ENCODE measurements at places on chromosomes 1 and 21.

DNA sequence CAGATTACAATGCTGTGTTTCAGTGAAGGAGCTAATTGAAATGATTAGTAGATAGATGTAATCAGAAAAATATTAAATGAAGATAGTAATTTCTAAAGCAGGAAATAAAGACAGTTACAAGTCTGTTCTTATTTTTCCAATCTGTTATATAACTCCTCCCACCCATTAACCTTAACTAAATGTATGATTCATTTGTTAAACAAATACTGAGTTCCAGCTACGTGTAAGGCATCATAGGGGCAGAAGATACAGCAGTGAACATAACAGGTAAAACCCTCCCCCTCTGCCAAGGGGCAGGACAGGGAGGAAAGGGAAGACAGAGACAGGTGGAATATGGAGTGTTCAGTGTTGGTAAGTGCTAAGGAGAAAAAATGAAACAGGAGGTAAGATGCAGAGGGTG lies at the start of gene FAM177B:
Gene FAM177B, plus strand, starts transcription at position 231 of the 400 bp plus-strand sequence. CDS start 9,344 bp downstream, outside the sequence.
- H3K4me3 ChIP-seq = no peak within 1 kb of the TSS
- H3K4me1 ChIP-seq = peaks cover 31% of the 10 kb centered on the region
- no peak within 1 kb of the TSS for H3K27ac ChIP-seq
- DNase-seq = no peak
- H3K36me3 ChIP-seq = peaks cover 16% of the 10 kb centered on the region

GRCh38 chr1:221756830-221757551 lies 15.1 kb upstream of the DUSP10 start:
- H3K4me3 ChIP-seq = peak overlapping the region; percentile 26
- peaks cover 43% of the 10 kb centered on the region for H3K4me1 ChIP-seq
- no peaks in the 10 kb centered on the region for H3K27me3 ChIP-seq
- peaks cover 19% of the 10 kb centered on the region for H3K36me3 ChIP-seq
- peak overlapping the region; percentile 81 for H3K27ac ChIP-seq

DNA sequence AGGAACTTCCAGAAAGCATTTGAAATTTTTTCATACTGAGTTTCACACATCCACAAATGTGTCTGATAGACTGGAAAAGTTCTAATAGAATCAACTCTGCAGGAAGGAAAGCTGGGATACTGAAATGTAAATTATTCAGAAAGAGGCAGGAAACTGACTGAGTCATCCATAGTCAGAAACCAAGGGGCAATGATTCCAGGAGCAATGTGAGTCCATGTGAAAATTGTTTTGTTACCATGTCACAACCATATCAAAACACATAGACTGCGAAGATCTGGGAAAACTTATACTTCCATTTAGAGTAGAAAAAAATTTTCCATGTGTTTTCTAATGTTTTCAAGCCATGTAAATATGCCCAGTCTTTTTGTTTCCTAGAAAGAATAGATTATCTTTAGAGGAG lies 142.3 kb upstream of the TMPRSS15 start:
- no peak overlapping the region for H3K27ac ChIP-seq
- no peaks in the 10 kb centered on the region for H3K4me1 ChIP-seq
- no peaks in the 10 kb centered on the region for H3K27me3 ChIP-seq
- DNase-seq = no peak
- H3K4me3 ChIP-seq = no peak overlapping the region
- no peaks in the 10 kb centered on the region for H3K36me3 ChIP-seq

- no peak overlapping the region for H3K27ac ChIP-seq
- H3K27me3 ChIP-seq = no peaks in the 10 kb centered on the region
- H3K4me3 ChIP-seq = no peak overlapping the region
Measured at GRCh38 chr1:151184211-151184610, 5.8 kb downstream of the VPS72 start.

- H3K27ac ChIP-seq = peak overlapping the region; percentile 96
- H3K4me1 ChIP-seq = peaks cover 25% of the 10 kb centered on the region
Measured at GRCh38 chr1:8701794-8702471, 115.5 kb downstream of the RERE start.

DNA sequence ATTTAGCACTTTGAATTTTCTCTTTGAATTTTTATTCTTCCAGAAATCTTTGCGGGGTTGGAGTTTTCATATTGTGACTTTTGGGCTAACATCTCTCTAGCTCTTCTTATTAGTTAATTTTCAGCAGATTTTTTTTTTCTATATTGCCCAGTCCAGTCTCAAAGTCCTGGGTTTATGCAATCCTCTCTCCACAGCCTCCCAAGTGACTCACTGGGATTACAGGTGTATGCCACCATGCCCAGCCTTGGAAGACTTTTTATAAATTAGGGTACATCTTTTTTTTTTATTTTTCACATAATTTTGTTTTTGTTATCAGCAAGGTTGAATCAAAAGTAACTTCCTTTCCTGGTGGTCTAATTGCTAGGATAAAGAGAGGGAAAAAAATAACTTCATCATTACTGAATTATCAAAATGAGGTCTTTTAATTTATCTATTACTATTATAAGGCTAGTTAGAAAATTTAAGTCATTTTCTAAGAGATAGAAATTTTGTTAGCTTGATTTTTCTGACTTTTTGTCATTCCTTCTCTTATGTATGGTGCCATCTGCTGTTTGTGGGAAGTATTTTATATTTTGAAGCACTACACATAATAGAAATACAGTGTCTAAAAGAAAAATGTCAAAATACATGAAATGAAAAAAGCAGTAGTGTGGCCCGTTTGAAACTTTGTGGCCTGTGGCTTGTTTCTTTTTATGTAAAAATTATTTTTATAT lies 273.4 kb upstream of the CACYBP start:
- H3K27me3 ChIP-seq = no peaks in the 10 kb centered on the region
- H3K36me3 ChIP-seq = peaks cover 6% of the 10 kb centered on the region
- H3K27ac ChIP-seq = no peak overlapping the region
- no peak overlapping the region for H3K4me3 ChIP-seq
- no peak for DNase-seq

GRCh38 chr1:1197551-1198422 lies 8.6 kb downstream of the TNFRSF18 start:
- peaks cover 18% of the 10 kb centered on the region for H3K36me3 ChIP-seq
- no peak overlapping the region for H3K4me3 ChIP-seq
- H3K4me1 ChIP-seq = peaks cover 15% of the 10 kb centered on the region
- no peaks in the 10 kb centered on the region for H3K27me3 ChIP-seq

- peaks cover 66% of the 10 kb centered on the region for H3K27me3 ChIP-seq
- H3K27ac ChIP-seq = no peak overlapping the region
- H3K4me3 ChIP-seq = no peak overlapping the region
- peaks cover 12% of the 10 kb centered on the region for H3K4me1 ChIP-seq
Measured at GRCh38 chr1:20375563-20375962, 84.9 kb downstream of the VWA5B1 start.

DNA sequence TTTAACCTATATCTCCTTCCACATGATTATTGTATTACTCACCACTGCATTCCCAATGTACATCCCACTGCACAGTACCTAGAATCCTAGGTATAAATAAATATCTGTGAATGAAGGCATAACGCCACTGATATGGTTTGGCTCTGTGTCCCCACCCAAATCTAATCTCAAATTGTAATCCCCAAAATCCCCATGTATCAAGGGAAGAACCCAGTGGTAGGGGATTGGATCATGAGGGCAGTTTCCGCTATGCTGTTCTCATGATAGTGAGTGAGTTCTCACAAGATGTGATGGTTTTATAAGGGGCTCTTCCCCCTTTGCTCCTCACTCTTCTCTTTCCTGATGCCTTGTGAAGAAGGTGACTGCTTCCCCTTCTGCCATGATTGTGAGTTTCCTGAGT lies 599.0 kb upstream of the ADGRL2 start:
- H3K36me3 ChIP-seq = no peaks in the 10 kb centered on the region
- no peaks in the 10 kb centered on the region for H3K4me1 ChIP-seq
- H3K4me3 ChIP-seq = no peak overlapping the region
- no peak for DNase-seq
- H3K27ac ChIP-seq = no peak overlapping the region

DNA sequence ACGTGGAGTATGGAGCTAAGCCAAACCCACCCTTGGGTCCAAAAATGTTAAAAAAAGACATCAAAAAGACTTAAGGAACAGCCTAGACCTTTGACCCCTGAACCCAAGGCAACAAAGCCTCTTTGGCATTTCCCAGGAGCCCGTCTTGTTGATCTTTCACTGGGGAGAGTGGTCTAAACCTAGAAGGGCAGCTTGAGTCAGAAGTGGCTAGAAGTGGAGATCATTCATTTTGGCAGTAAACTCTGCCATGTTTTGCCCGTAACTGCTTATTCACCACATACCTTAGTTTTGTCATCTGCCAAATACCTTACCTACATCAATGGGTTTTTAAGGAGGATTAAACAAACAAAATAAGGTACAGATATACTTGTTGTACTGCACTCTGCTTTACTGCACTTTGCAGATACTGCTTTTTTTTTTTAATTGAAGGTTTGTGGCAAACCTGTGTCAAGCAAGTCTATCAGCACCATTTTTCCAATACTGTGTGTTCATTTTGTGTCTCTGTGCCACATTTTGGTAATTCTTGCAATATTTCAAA lies 1.7 kb upstream of the CTSE start:
- no peak overlapping the region for H3K4me3 ChIP-seq
- H3K27ac ChIP-seq = no peak overlapping the region
- peaks cover 22% of the 10 kb centered on the region for H3K4me1 ChIP-seq
- no peak for DNase-seq
- H3K36me3 ChIP-seq = no peaks in the 10 kb centered on the region

GRCh38 chr21:31030367-31031106 lies 7.7 kb downstream of the KRTAP19-8 start:
- no peak overlapping the region for H3K27ac ChIP-seq
- H3K36me3 ChIP-seq = peaks cover 2% of the 10 kb centered on the region
- no peak for DNase-seq
- no peaks in the 10 kb centered on the region for H3K27me3 ChIP-seq
- no peak overlapping the region for H3K4me3 ChIP-seq

- H3K27ac ChIP-seq = peak overlapping the region; percentile 75
- no peaks in the 10 kb centered on the region for H3K27me3 ChIP-seq
- peak; percentile 84 for DNase-seq
- H3K36me3 ChIP-seq = no peaks in the 10 kb centered on the region
- H3K4me3 ChIP-seq = peak overlapping the region; percentile 87
- peaks cover 17% of the 10 kb centered on the region for H3K4me1 ChIP-seq
Measured at GRCh38 chr1:2205191-2205952, 10.8 kb upstream of the FAAP20 start.

DNA sequence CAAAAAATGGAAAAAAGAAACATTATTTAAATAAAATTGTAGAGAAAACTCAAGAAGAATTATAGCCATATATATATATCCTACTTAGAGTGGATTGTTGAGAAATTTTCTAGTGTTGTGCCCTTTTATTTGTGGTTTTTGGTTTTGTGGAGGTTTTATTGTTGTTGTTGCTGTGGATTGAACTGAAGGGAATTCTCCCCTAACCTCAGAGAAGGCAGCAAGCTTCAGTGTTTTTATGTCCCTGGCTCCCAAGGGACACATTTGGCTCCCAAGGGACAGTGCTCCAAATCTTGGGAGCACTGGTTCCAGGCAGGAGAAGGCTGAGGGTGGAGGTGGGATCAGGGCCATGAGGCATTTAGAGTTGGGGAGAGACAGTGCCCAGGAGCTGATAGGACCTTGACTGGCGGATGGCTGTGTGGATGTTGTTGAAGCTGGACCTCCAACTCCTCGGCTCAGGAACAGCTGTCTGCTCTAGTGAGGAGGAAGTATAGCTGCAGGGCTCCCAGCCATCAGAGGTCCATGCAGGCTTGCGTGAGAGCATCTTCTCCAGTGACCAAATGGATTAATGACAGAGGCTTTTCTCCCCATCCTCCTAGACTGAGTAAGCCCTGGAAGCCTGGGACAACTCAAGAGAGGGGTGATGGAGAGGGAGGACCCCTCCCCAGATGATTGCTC lies 100.5 kb downstream of the TEX35 start:
- H3K4me3 ChIP-seq = no peak overlapping the region
- H3K4me1 ChIP-seq = peaks cover 20% of the 10 kb centered on the region
- H3K27me3 ChIP-seq = no peaks in the 10 kb centered on the region
- DNase-seq = no peak

- no peaks in the 10 kb centered on the region for H3K36me3 ChIP-seq
- H3K4me3 ChIP-seq = no peak overlapping the region
- no peak overlapping the region for H3K27ac ChIP-seq
- DNase-seq = no peak
- H3K4me1 ChIP-seq = no peaks in the 10 kb centered on the region
- H3K27me3 ChIP-seq = peaks cover 12% of the 10 kb centered on the region
Measured at GRCh38 chr1:116902027-116902426, 7.7 kb upstream of the PTGFRN start.
